ENCODE measurements at places on chromosomes 16 and 17.

DNA sequence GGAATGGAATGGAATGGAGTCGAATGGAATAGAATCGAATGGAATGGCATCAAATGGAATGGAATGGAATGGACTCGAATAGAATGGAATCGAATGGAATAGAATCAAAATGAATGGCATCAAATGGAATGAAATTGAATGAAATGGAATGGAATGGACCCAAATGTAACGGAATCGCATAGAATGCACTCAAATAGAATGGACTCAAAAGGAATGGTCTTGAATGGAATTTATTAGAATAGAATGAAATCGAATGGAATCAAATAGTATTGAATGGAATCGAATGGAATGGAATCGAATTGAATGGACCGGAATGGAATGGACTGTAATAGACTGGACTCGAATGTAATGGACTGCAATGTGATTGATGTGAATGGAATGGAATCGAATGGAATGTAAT lies 501.4 kb upstream of the WSB1 start:
- no peak overlapping the region for H3K27ac ChIP-seq
- no peak overlapping the region for H3K4me3 ChIP-seq
- H3K36me3 ChIP-seq, result no peaks in the 10 kb centered on the region
- no peaks in the 10 kb centered on the region for H3K27me3 ChIP-seq
- no peak for DNase-seq

DNA sequence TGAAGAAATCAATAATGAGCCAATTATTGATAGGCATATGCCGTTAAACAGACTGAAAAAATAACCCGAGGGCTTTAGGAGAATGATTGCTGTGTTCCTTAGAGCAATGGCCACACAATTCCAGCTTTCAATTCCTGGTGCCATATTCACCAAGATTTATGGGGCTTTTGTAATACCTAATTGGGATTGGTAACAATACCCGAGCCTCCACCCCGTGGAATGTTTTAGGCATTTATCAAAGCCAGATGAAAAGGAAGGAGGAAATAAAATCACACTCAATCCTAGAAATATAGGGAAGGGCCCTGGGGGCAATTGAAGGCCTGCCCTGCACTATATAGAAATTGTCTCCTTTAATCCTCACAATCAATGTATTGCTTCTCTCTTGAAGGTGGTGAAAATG lies 42.1 kb upstream of the MLYCD start:
- H3K4me3 ChIP-seq, result no peak overlapping the region
- no peaks in the 10 kb centered on the region for H3K36me3 ChIP-seq
- DNase-seq, result no peak
- H3K27me3 ChIP-seq, result peaks cover 3% of the 10 kb centered on the region
- H3K27ac ChIP-seq, result no peak overlapping the region

DNA sequence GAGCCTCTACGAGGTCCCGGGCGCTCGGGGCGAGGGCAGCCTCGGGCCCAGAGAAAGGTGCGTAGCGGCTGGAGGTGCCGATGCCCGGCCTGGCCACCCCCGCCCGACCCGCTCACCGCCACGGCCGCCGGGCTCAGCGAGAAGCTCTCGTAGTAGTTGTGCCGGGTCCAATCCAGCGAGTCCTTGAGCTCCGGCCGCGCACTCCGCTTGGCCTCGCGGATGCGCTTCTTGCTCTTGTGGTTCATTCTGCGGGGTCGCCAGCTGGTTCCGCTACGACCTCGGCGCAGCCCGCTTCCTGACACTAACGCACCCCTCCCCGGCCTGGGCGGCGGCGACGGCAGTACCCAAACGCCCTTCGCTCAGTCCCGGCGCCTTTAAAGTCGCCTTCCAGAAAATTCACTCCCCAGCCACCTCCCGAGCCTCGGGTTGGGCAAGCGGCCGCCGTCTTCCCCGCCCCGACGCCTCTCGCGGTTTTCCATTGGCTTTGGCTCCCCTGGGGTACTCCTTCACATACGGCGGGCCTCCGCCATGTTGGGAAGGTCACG lies at the start of gene JMJD6:
Gene JMJD6, minus strand, starts transcription at position 376 of the 545 bp plus-strand sequence. Its CDS starts 131 bp downstream, at position 245.
- peak within 1 kb of the TSS; percentile 99 for H3K27ac ChIP-seq
- peaks cover 94% of the 10 kb centered on the region for H3K36me3 ChIP-seq
- H3K27me3 ChIP-seq, result no peaks in the 10 kb centered on the region
- H3K4me1 ChIP-seq, result peaks cover 60% of the 10 kb centered on the region

DNA sequence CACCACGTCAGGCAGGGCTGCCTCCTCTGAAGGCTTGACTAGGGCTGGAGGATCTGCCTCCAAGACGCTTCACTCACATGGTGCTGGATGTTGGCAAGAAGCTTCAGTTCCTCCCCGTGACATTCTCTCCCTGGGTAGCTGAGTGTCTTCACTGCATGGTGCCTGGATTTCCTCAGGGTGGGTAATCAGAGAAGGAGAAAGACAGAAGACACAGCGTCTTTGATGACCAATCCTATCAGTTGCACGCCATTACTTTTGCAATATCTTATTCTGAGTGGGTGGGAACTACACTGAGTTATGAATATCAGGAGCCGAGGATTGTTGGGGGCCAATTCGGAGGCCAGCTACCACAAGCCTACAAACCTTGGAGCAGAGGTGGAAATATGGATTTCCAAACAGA lies 139.7 kb downstream of the SHISA6 start:
- no peak overlapping the region for H3K27ac ChIP-seq
- no peak for DNase-seq
- no peak overlapping the region for H3K4me3 ChIP-seq
- H3K36me3 ChIP-seq, result no peaks in the 10 kb centered on the region
- no peaks in the 10 kb centered on the region for H3K4me1 ChIP-seq

DNA sequence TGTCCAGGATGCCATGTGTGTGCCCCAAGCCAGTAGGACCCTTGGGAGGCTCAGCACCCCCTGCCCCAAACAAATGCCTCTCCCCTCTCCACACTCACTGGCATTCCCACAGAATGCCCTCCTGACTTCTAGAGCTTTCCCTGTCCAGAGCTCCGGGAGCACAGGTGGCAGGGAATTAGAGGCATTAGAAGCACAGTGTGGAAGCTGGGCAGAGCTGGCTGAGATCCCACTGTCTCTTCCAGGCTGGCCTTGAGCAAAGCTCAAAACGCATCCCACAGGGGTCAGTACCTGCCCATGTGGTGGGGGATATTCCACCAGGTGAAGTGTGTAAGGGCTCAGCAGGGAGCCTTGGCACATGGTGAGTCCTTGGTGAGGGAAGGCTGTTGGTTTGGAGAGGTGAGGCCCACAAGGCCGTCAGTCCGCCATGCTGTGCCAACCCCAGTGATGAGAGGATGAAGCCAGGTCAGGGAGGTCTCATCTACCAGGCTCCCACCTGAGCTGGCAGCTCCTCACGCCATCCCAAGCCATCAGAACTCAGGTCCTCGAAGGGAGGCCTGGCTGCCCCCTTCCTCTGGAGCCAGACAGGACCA lies 18.1 kb downstream of the ENDOV start:
- H3K4me3 ChIP-seq, result no peak overlapping the region
- H3K4me1 ChIP-seq, result no peaks in the 10 kb centered on the region
- no peak overlapping the region for H3K27ac ChIP-seq
- no peaks in the 10 kb centered on the region for H3K36me3 ChIP-seq
- DNase-seq, result no peak

GRCh38 chr16:27539120-27539519 lies 10.6 kb downstream of the GTF3C1 start:
- H3K27ac ChIP-seq, result no peak overlapping the region
- peaks cover 9% of the 10 kb centered on the region for H3K4me1 ChIP-seq
- H3K27me3 ChIP-seq, result no peaks in the 10 kb centered on the region
- H3K36me3 ChIP-seq, result peaks cover 94% of the 10 kb centered on the region
- no peak overlapping the region for H3K4me3 ChIP-seq

DNA sequence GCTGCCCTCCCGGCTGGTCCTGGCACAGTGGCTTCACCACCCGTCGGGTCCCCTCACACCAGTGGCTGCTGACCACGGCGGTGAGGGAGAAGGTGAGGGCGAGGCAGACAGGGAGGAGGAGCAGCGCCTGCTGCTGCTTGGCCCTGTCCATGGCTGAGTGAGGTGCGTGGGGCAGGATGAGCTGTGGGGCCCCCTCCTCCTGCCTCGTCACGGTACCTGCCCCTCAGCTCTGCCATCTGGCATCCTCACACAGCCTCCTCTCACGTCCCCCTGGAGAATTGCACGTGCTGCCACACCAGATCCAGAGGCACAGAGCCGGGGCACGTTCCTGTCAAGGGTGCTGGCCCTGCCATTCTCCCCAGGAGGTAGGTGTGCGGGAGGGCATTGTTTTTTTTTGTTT lies at the start of gene GSG1L2:
Gene GSG1L2, minus strand, starts transcription at position 159 of the 400 bp plus-strand sequence. Its CDS starts 8 bp downstream, at position 151.
- H3K4me3 ChIP-seq, result no peak within 1 kb of the TSS
- no peak within 1 kb of the TSS for H3K27ac ChIP-seq
- H3K4me1 ChIP-seq, result no peaks in the 10 kb centered on the region
- H3K27me3 ChIP-seq, result peaks cover 16% of the 10 kb centered on the region

DNA sequence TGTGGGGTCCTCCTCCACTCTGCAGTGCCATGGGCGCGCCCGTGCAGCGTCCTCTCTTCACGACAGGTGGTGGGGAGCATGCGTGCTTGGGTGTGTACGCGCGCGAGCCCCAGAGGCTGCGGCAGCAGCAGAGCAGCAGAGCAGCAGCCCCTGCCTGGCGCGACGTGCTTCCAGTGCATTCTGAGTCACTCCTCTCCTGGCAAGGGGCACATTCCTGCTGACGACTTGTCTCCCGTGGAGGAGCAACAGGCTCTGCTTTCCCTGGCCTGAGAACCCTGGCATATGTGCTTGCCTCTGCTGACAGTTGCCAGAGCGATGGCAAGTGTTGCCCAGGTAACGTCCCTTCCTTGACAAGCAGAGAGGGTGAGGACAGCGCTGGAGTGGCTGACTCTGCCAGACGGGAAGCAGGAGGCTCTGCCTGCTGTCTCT lies 133.8 kb upstream of the PLCG2 start:
- peaks cover 6% of the 10 kb centered on the region for H3K36me3 ChIP-seq
- no peaks in the 10 kb centered on the region for H3K27me3 ChIP-seq
- H3K4me1 ChIP-seq, result peaks cover 17% of the 10 kb centered on the region
- DNase-seq, result no peak
- H3K27ac ChIP-seq, result no peak overlapping the region

DNA sequence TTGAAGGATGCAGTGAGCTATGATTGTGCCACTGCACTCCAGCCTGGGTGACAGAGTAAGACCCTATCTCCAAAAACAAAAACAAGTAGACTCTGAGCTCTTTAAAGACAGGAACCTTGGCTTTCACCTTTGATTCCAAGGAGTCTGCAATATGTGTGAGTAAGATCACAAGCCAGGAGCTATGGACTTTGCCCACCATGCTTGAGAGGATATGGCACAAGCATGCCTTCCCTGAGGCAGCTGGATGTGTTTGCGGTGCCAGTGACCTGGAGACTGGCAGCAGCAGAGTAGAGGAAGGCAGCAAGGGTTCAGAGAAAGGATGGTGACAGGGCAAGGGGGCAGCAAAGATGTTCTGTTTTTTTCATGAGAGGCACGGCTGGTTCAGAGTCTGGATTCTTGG lies 14.5 kb upstream of the PRKCA start:
- H3K36me3 ChIP-seq, result no peaks in the 10 kb centered on the region
- H3K4me1 ChIP-seq, result peaks cover 36% of the 10 kb centered on the region
- H3K27me3 ChIP-seq, result no peaks in the 10 kb centered on the region
- DNase-seq, result no peak
- no peak overlapping the region for H3K27ac ChIP-seq
- no peak overlapping the region for H3K4me3 ChIP-seq

DNA sequence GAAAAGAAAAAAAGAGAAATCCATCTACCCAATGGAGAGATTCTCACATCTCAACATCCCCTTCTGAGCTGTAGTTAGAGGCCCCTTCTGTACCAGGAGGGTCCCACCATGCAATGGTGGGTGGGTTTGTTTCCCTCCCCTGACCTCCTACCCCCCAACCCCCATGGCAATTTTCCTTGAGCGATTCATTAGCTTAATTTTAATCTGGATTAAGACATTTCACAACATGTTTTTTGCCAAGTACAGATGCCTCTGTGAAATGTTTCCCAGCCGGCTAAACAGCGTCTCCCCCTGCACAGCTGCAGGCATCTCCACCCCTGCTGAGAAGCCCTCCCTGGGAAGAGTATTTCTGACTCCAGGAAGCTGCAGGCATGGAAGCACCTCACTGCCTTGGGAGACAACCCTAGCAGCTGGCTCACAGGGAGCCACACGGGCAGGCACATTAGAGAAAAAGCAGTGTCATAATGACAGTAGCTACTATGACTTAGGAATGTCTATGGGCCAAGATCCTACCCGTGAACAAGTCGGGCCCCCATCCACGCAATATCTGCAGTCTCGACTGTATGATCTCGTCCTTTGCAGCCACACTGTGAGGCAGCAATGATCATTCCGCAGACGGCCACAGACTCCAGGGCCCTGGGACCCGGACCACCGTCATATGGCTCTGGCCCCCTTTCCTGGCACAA lies 117.3 kb downstream of the ADCY9 start:
- H3K4me1 ChIP-seq, result peaks cover 18% of the 10 kb centered on the region
- H3K4me3 ChIP-seq, result no peak overlapping the region
- no peak for DNase-seq
- no peaks in the 10 kb centered on the region for H3K36me3 ChIP-seq
- H3K27ac ChIP-seq, result no peak overlapping the region

GRCh38 chr17:27376637-27377547 lies 79.4 kb upstream of the KSR1 start:
- no peak overlapping the region for H3K4me3 ChIP-seq
- no peak overlapping the region for H3K27ac ChIP-seq
- peaks cover 3% of the 10 kb centered on the region for H3K4me1 ChIP-seq
- no peak for DNase-seq
- peaks cover 53% of the 10 kb centered on the region for H3K27me3 ChIP-seq
- peaks cover under 1% of the 10 kb centered on the region for H3K36me3 ChIP-seq

DNA sequence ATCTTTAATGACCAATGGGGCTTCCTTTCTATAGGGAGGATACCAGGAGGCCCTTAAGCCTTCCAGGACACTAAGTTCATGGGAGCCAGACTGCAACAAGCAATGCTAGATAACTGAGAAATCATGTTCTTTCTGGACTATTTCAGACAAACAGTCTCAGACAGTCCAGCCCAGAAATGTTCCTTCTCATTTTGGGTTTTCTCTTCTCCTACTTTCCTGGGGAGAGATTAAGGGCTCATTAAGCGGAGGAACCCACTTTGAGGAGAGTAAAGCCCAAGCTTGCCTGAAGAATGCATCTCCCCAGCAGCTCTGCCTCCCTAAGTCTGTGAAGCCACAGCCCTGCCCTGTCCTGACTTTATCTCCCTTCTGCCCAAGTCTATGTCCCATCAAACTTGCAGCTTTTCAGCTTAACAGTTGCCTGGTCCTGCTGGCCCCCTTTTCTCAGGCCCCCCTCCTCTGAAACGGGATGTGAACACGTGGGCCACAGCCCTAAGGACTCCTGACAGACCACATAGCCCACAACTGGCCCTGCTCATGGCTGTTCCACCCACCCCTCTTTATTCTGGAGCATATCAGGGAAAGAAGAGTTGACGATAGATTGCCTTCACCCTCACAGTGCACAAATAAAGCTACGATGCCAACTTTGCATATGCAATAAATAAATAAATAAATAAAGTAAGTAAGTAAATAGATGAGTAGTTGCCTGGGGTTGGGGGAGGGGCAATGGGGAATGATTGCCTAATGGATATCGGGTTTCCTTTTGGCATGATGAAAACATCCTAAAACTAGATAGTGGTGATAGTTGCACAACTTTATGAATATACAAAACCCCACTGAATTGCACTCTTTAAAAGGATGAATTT lies 111.0 kb downstream of the N4BP1 start:
- H3K4me3 ChIP-seq, result no peak overlapping the region
- no peak overlapping the region for H3K27ac ChIP-seq
- H3K36me3 ChIP-seq, result no peaks in the 10 kb centered on the region
- DNase-seq, result no peak

Data from activated T-cell treated with anti-CD3 and anti-CD28 coated beads, Interleukin-2, amount 50 U/mL, for 24 hours (primary cell).